ENCODE measurements at places on chromosomes 4 and X.
A peak's percentile ranks its signal among the peaks of the same experiment; 100 is the strongest.

DNA sequence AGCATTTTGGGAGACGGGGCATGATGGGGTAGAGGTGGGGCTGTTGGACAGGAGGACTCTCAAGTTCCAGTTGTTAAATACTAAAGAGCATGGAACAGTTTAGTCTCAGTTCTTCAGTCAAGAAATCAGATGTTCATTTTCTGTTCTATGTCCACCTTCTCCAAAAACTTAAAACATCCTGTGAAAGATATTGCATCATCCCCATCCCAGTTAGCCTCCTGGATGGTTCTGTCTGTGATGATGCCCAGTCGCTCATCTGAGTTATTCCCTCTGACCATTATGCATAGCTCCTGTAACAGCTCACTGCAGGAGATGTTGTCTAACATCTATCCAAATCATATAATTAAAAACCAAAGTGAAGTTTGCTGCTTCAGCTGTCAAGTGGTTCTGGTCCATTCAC lies 32.1 kb upstream of the SCML1 start:
- DNase-seq = no peak

DNA sequence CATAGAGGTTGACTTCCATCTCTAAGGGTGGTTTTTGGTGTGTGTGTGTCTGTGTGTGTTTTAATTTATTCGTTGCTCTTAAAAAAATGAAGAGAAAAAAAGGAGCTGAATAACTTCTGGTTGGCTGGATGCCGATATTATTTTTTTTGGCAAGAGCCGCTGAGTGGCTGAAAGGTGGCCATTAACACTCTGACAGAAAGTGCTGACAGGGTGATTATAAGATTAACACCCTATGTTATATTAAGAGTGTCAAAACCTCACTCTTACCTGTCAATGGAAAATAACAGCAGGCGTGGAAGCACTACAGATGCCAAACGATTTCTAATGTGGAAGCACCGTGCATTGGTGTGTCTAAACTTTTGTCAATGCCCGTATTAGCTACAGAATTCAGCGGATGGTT lies 622.5 kb downstream of the ANKRD50 start:
- DNase-seq = no peak

- DNase-seq = peak; percentile 46
Observed at GRCh38 chrX:96906741-96907140, 23.0 kb downstream of the RPA4 start.

- no peak for DNase-seq
Observed at GRCh38 chrX:148333989-148334388, 166.4 kb upstream of the AFF2 start.

GRCh38 chr4:164304861-164305260 lies 449.1 kb upstream of the SMIM31 start:
- DNase-seq = no peak

DNA sequence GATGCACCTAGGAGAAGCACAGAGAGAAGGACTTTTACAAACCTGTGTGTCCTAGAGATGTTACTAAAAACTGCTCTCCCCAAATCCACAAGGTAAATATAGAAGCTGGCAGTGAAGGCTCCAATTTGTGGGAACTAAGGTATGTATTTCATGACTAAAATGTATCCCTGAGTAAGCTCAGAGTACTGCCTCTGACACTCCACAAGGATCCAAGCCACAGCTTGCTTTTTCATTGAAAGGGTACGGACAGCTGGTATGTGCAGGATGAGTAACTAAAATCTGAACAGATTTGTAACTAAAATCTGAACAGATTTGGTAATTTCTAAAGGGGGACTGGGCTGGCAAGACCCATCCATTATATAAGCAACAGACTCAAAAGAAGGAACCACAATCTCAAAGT lies 187.6 kb downstream of the DCLK2 start:
- DNase-seq = no peak

DNA sequence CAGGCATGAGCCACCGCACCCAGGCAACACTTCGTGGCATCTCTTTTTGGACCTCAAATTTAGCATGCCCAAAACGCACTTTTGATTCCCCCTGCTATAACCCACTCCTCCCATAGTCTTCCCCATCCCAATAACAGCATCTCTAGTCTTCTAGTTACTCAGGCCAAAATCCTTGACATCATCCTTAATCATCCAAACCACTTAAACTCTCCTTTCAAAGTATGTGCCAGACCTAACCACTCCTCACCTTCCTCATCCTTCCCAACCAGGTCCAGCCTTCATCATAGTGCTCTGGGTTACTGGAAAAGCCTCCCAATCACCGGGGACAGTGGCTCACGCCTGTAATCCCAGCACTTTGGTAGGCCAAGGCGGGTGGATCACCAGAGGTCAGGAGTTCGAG lies 41.9 kb downstream of the AFAP1 start:
- DNase-seq = no peak

- peak; percentile 26 for DNase-seq
Observed at GRCh38 chrX:140712413-140713173, 3.0 kb downstream of the LINC00632 start.

DNA sequence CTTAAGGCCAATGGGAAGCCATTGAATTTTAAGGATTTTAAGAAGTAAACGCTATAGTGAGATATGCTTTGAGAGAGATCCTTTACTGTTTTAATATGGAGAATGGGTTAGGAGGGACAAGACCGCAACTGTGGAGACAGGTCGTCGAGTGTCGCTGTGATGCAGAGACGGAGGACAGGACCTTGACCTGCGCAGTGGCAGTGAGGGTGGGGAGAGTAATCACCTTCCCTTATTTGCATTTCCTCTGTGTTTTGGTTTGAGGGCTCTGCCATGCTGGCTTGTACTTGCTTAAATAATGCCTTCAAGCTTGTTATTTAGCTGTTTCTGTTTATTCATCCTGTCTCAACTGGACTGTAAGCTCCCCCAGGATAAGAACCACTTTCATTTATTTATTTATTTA lies 345.0 kb downstream of the FBXW7 start:
- no peak for DNase-seq

GRCh38 chrX:21735038-21735767 lies 22.7 kb downstream of the SMPX start:
- DNase-seq = peak; percentile 67

DNA sequence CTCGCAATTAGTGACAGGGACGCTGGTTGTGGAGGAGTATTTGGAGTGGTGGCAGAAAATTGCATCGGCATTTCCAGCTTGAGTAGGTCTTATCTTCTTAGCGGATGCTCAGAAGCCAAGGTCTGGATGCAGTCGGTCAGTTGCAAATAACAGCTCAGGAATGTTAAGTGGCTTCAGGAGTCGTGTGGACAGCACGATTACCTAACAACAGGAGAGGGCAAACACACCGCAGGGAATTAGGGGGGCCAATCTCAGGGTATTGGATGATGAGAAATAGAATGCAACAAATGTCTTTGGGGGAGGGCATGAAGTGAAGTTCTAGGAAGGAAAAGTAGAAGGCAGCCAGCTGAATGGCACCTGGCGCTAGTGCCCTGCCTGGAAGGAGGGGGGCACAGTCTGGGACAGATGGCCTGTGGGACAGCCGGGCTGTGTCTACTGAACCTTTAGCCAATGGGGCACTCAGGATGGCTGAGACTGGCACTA lies 11.8 kb downstream of the RASL11B start:
- peak; percentile 60 for DNase-seq

DNA sequence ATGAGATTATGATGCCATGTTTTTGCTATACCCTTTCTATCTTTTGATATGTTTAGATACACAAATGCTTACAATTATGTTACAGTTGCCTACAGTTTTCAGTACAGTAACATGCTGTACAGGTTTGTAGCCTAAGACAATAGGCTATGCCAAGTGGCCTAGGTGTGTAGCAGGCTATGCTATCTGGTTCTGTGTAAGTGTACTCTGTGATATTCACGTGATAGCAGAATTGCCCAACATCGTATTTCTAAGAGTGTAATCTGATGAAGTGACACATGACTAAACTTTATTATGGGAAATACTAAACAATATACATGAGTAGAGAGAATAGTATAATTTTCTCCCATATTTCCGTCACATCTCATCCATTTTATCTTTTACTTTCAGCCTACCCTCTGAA lies 97.0 kb downstream of the CLDN22 start:
- no peak for DNase-seq

- DNase-seq = peak; percentile 100
Observed at GRCh38 chrX:1452516-1453394, at the start of gene ASMTL. Gene ASMTL, minus strand, starts transcription at chrX:1452909. Its CDS starts 69 bp downstream, at chrX:1452840.

- DNase-seq = no peak
Observed at GRCh38 chrX:85622635-85623034, 243.2 kb upstream of the POF1B start.

GRCh38 chrX:153395613-153396319 lies 5.4 kb downstream of the PNMA6E start:
- DNase-seq = no peak

GRCh38 chrX:151899622-151900021 lies 13.1 kb upstream of the MAGEA4 start:
- peak; percentile 33 for DNase-seq

- DNase-seq = no peak
Observed at GRCh38 chrX:139081965-139082364, 370.4 kb upstream of the FGF13 start.

DNA sequence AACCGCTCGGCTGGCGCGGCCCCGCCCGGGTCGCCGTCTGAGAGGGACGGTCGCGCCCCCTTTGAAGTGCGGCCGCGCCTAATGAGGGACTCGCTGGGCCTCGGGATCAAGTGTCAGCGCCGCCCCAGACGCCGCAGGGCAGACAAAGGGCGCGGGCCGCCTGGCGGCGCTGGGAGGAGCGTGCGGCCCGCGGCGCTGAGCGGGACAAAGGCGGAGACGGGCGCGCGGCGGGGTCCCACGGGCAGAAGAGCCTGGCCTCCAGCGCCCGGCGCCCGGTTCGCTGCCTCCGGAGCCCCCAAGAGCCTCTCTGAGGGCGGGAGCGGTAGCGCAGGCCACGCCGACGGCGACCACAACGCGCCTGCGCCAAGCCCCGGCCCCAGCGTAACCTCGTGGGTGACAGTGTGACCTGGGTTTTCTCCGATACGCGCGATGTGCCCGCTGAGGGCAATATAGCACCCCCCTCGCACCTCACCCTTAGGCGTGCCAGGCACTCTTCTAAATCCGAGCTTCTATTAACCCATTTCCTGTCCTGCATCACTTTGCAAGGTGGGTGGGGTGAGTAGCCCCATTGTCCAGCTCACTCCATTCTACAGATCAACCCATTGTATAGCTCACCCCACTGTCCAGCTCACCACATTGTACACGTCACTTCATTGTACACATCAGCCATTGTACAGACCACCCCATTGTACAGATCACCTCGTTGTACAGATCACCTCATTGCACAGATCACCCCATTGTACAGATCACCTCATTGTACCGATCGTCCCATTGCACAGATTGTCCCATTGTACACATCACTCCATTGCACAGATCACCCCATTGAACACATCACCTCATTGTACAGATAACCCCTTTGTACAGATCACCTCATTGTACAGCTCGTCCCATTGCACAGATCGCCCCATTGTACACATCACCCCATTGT lies 33.7 kb upstream of the STX18 start:
- DNase-seq = peak; percentile 53

DNA sequence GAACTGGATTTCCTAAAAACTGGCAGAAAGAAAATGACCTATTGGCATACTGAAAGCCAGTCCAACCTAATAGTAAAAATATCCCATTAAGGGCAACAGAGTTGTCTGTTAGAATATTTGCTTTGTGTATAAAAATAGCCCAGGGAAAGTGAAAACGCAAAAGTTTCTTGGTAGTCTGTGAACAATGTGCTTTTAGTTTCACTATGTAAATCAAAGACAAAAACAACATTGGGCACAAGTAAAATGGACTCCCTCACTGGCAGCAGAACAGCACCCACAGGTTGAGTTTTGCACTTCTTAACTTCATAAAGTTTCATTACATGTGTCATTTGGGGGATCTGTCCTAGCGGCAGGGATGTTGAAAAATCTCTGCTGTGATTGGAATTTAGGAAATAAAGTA lies 4.3 kb upstream of the FGG start:
- no peak for DNase-seq

DNA sequence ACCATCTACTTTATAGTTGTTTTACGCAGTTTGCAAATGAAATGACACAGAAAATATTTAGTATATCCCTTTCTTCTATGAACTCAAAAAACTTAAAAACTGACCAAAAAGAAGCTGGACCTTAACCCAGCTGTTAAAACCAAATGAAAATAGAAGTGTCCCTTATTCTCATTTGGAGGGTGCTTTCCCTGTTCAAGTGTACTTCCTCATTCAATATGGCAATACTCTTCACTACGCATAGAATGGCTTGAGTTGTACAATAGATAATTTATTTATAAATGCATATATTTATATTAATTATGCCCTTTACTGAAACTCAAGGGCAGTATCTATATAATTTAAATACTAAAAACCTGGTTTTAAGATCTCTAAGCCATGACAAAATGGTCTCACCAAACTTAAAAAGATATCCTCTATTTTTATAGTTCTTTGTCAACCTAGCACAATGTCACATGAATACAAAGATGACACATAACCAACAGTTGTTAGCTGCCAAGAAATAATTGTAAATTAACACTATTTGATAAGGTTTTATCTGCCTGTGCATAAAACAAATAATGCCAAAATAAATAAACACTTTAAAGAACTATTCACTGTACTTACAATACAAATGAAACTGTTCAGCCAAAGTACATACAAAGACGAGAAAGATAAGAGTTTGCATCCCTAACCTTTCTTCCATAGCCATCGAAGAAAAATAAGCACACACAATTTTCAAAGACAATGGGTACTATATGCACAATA lies 25.2 kb downstream of the YTHDC1 start:
- DNase-seq = no peak

DNA sequence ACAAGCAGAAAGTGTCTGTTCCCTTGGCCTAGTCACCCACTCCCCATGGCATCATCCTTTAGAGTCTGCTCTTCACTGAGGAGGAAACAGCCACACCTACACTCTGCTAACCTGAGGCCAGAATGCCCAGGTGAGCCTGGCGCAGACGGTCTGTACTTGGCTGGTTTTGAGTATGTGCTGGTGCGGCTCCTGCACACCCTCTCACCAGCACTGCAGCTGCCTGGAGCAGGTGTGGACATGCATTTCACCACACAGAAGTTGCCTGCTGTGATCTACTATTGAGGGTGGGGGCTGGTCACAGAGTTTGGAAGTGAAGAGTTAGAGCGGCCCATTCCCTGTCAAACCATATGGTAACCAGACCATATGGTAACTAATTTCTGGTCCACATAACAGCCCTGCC lies 39.5 kb downstream of the KANTR start:
- no peak for DNase-seq
